Activated T-cell treated with anti-CD3 and anti-CD28 coated beads for 4 hours (primary cell): ENCODE measurements at places on chromosomes 7 and 10.

GRCh38 chr10:10609379-10609955 is 408.2 kb upstream of the CELF2 start:
- DNase-seq: no peak

GRCh38 chr7:135708041-135708440 is 19.9 kb downstream of the SLC13A4 start:
- DNase-seq: no peak

DNA sequence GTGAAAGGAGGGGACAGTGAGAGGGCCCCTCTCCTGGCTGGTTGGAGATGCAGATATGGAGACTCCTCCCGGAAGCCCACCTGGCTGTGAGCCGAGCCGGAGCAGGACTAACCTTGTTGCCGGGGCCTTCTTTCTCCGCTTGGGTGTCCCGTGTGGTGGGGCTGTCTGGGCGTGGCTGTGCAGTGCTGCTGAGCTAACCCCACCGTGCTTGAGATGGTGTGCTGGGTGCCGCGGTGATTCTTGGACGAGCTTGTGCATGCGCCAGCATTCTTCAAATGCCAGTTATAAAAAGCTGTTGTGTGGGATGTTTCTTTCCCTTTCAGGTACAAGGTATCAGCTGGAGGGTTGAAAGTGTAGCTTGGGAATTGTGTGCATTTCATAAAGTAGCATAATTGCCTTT is 48.8 kb downstream of the DAGLB start:
- DNase-seq: no peak

DNA sequence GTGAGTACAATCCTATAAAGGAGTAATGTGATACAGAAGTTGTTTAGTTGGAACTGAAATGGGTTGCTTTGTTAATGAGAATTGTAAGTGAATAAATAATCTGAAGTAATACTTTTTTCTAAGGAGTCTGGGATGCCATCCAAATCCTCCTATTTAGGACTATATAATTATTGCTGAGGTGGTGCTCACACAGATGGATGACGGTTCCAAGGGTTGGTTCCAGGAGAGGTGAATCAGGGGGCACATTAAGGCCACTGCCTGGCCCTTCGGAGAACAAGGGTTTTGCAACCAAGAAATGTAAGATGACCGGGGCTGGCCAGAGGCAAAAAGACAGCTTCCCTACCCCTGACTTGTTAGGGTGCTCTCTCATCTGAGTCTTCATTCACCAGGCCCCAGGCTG is 352.7 kb downstream of the PHTF2 start:
- no peak for DNase-seq

DNA sequence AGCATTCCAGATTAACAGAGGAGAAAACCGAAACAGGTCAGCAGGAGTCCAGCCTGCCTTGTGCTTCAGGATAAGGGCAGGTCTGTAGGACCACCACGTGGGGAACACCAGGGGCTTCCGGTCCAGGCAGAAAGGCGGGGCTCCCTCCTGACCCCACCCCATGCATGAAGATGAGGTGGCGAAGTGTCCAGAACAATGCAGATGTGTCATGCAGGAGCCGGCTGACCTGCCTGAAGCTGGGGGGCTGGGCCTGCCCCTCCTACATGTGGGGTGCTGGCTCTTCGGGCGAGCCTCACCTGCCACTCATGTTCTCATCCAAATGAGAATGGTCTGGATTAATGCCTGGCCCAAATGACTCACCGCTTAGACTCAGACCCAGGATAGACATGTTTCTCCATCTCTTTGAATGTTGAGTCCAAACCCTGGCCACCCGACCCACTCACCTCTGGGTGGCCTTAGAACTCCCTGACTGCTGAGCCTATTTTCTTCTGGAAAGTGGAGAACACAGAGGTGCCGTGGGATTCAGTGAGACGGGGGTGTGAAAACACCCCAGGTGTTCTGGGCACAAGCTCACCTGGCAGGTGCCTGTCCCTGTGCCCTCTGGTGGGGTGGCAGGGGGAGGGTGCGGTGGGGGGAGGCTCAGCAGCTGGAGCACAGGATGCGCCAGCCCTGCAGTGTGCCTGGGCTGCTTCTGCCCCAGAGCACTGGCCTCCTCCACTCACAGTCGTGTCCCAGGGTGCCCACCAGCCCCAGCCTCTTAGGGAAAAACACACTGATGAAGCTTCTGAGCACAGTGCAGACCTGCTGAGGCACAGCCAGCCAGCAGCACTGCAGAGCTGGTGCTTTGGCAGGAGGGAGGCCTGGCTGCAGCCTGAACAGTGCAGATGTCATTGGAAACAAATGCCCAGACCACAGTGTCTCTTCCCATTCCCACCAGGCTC is 55.2 kb upstream of the GDF10 start:
- DNase-seq: no peak

GRCh38 chr10:49593998-49594397 is 16.1 kb upstream of the SLC18A3 start:
- no peak for DNase-seq

GRCh38 chr10:25175527-25176420 is 973 bp downstream of the GPR158 start:
- DNase-seq: no peak

- no peak for DNase-seq
These were observed 6.1 kb downstream of the CYP2W1 start for GRCh38 chr7:988963-989529.

- DNase-seq: no peak
These were observed 28.7 kb downstream of the TES start for GRCh38 chr7:116239020-116239419.

GRCh38 chr10:29119374-29119773 is 169.5 kb upstream of the LYZL1 start:
- no peak for DNase-seq

DNA sequence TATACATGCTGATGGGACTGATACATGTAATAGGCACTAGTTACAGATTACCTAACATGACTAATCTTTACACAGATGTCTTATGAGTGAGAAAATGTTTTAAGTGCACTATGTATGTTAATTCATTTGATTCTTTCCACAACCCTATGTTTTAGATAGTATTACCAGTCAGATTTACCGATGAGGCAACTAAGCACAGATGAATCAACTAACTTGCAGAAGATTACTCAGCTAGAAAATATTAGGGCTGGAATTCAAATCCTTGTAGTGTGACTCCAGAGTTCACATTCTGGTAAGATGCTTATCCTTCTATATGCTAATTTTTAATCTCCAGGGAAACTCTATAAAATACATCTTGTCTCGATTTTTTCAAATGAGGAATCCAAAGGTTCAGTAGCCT is 964.9 kb downstream of the REEP3 start:
- DNase-seq: no peak

- no peak for DNase-seq
These were observed 443.7 kb upstream of the SEMA3A start for GRCh38 chr7:84638339-84638697.

GRCh38 chr7:129247087-129247486 is 22.3 kb downstream of the AHCYL2 start:
- DNase-seq: no peak

DNA sequence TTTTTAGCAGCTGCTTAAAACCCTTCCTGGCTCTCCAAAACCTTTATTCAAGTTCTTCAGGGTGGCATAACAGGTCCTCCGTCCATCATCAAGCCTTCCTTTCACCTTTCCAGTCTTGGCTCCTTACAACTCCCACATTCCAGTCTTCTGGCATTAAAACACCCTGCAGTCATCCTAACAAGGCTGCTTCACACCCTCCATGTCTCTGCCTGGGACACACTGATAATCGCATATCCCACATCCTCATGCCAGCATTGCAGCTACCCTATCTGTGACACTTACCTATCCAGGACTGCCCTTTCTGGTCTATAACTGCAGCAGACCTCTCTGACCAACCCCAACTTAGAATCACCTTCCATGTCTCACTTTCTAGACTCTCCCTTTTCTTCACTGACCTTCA is 2.6 kb upstream of the TLL2 start:
- no peak for DNase-seq

GRCh38 chr7:125136755-125137532 is 207.3 kb upstream of the POT1 start:
- DNase-seq: no peak

- no peak for DNase-seq
These were observed 333.8 kb downstream of the BBS9 start for GRCh38 chr7:33463131-33463530.

DNA sequence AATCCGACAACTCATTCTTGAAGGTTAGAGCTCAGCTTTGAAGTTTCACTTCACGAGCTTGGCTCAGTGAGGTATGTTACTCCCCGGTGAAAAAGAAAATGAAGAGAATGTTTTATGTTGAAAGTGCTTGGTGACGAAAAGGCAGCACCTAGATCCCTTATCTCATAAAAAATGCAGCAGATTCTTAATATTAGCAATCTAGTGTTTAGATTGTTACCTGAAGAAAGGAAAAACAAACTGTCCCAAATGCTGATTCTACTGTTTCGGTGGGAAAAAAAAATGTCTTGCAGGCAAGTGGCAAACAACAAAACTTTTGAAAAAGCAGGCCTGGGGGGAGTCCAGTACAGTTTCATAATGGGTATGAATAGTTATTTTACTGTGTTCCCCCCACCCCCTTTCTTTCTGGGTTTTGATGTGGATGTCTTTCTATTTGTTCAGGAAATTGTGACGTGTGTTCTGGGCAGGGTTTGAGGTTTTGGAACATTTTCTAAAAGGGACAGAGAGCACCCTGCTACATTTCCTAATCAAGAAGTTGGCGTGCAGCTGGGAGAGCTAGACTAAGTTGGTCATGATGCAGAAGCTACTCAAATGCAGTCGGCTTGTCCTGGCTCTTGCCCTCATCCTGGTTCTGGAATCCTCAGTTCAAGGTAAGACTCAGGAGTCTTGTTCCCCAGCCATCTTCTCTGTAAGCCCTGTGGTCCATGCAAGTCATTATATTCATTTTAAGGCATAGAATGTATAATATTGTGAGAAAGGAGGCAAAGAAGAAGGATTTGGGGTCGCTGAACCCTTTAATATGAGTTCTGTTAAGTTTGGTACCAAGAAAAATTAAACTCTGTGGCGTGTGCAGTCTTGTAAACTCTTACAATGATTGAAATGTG is at the start of gene SRGN:
TSS of gene SRGN (plus strand) at position 514 of the 881 bp plus-strand sequence. CDS start at position 569, 55 bp downstream.
- peak; percentile 67 for DNase-seq

GRCh38 chr7:134992626-134993179 is 6.4 kb downstream of the AGBL3 start:
- no peak for DNase-seq

DNA sequence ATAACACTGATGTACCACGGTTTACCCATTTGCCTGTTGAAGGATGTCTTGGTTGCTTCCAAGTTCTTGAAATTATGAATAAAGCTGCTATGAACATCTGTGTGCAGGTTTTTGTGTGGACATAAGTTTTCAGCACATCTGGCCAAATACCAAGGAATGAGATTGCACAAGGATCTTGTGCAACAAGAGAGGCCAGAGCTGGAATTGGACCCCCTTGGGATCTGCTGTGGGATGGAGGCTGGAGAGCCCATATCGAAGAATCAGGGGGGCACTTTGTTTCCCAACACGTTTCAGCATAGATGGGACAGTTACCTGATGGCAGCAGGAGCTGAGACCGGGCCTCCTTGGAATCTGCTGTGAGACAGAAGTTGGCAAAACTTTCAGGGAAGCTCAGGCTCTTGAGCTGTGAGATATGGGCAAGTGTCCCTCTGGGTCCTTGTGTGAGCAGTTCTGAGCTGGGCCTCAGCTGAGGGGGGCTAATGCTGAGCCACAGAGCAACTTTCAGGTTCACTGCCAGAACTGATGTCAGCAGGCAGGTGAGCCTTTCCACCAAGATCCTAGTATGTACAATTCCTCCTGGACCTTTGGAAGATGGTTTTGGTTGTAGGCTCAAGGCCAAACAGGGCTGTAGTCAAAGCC is 115.2 kb upstream of the RAB18 start:
- DNase-seq: no peak

GRCh38 chr10:52952391-52953055 is 179.9 kb upstream of the MBL2 start:
- no peak for DNase-seq

- no peak for DNase-seq
These were observed 183.5 kb downstream of the RNF133 start for GRCh38 chr7:122515404-122515803.

DNA sequence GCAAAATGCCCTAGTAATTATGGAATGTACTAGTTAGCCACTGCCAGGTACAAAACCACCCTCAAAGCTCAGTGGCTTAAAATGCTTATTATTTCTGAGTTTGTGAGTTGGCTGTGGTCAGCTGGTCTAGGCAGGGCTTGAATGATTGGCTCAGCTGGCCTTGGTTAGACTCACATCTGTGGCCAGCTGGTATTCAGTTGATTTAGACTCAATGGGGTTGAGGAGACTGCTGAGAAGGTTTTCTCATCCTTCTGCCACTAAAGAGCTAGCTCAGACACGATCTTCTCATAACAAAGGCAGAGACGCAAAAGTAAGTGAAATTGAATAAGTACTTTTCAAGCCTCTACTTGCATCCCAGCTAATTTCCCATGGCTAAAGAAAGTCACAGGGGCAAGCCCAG is 57.1 kb upstream of the CYP2C18 start:
- DNase-seq: no peak

GRCh38 chr7:127708788-127709187 is 56.8 kb downstream of the SND1 start:
- peak; percentile 71 for DNase-seq

- no peak for DNase-seq
These were observed 477.3 kb downstream of the SDK1 start for GRCh38 chr7:3778345-3778744.

DNA sequence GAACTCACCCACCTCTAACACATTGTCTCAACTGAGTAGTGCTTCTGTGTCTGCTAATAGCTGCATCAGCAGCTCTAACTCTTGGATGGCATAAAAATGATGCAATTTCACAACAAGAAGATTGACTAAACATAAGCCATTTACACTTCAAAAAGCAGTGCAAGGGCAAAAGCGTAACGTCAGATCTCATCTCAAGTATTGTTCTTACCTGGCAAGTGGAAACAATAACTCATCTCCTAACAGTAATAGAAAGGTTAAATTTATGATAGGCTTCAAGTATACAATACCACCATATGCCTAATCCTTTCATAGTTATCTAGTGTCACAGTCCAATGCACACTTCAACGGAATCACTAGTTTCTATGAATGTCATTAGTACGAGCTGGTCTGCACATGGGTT is 14.8 kb downstream of the TPK1 start:
- DNase-seq: no peak

DNA sequence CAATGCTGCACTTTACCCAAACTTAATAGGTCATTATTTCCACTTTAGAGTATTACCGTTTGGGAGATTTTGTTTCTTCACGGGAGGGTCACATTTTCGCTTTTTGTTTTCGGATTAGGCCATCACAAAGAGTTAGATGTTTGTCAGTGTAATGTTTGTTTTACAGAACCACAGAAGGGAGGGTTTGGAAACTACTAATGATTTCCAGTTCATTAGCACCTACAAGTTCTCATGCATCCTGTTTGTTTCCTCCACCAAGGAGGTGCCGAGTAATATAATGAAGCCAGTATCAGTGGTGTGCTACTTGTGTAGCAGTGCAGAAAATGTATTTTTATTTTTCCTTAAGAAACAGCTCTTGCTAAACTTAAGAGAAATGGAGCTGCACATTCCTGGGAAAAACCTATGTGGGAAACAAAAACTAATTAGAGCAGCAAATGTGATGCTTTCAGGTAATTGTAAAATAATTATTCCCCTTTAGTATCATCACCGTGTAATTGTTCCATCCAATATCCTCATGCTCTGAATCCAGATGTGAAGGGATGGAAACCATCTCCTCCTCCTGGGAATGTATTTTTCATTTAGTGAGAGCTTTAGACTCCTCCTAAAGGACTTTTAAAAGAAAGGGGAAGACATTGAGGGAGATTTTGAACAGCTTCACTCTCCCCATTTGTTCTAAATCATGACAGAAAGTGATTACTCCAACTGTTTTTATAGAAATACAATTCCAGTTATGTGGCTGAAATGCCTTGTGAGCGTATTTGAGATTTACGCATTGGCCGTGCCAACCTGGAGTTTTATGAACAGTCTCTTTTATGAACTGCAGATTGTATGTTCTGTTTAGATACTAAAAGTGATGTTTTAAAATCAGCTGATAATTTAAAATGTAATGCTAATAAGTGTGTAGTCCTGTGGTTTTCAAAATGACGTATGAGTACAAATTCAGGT is 5.6 kb downstream of the CELF2 start:
- DNase-seq: no peak
